ENCODE measurements at places on chromosomes 6 and 20. TPM values are rescaled to one million over a fixed set of nuclear protein-coding genes. Genes with fewer than 3 reads are reported as not detected.

GLP1R gene
- not detected for total RNA-seq

CST4 gene
- total RNA-seq, result not detected

FAXC gene
- 5.4 TPM for total RNA-seq

XRN2 gene
- 54.9 TPM for total RNA-seq

SLC17A5 gene
- 26.5 TPM for total RNA-seq

HLA-DRB1 gene
- 335 TPM for total RNA-seq

SLC17A1 gene
- not detected for total RNA-seq

CPXM1 gene
- 1.3 TPM for total RNA-seq

FAM83C gene
- total RNA-seq, result not detected

COL12A1 gene
- 44.3 TPM for total RNA-seq

DDO gene
- total RNA-seq, result 7.1 TPM

TSPO2 gene
- not detected for total RNA-seq

MYT1 gene
- 0.12 TPM for total RNA-seq

MUCL3 gene
- 4.6 TPM for total RNA-seq

DYNLT1 gene
- total RNA-seq, result 104 TPM

SLC16A10 gene
- 12.3 TPM for total RNA-seq

PGC gene
- 1,050 TPM for total RNA-seq

PRR18 gene
- not detected for total RNA-seq

KATNA1 gene
- 14.3 TPM for total RNA-seq

C20orf141 gene
- total RNA-seq, result not detected

KIAA1586 gene
- 12.9 TPM for total RNA-seq

SAMD3 gene
- 5.2 TPM for total RNA-seq

CGA gene
- not detected for total RNA-seq

PPIL6 gene
- total RNA-seq, result 4.2 TPM

HDGFL1 gene
- total RNA-seq, result not detected

RPS18 gene
- 1,687 TPM for total RNA-seq

CYP39A1 gene
- 7.8 TPM for total RNA-seq

MAP7 gene
- total RNA-seq, result 23.2 TPM

NCOA6 gene
- total RNA-seq, result 27.8 TPM

ULBP1 gene
- total RNA-seq, result 1.2 TPM

Measured in upper lobe of right lung (tissue), 1 donor.